Esophagus mucosa (tissue), 1 donor: ENCODE measurements at places on chromosomes 1 and 21.

GRCh38 chr1:246583056-246583440 lies 16.8 kb downstream of the CNST start:
- ATAC-seq, result no peak

DNA sequence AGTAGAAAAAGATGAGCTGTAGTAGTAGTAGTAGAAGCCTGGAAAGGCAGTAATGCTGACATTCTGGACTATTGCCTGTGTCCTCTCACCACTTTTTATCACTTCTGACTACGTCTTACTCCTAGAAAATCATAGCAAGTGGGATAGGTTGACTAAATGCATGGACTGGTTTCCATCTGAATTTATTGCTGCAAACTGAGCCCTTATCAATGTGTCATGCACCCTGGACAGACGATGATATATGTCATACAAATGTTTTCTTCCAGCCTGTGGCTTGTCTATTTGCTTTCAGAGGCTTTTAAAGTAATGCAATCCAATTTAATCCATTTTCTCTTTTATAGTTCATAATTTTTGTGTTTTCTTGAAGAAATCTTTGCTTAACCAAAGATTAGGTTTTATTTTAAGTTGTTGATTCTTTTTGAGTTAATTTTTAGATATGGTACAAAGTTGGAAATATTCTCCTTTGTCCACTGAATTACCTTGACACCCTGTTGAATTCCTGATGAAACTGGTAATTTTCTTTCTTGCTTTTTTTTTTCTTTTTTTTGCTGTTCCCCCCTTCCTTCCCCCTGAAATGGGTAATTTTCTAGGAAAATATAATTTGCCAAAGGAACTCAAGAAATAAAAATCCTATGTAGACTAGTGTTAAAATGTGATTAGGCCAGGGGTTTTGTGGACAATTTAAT lies 47.1 kb downstream of the PHACTR4 start:
- no peak for ATAC-seq

DNA sequence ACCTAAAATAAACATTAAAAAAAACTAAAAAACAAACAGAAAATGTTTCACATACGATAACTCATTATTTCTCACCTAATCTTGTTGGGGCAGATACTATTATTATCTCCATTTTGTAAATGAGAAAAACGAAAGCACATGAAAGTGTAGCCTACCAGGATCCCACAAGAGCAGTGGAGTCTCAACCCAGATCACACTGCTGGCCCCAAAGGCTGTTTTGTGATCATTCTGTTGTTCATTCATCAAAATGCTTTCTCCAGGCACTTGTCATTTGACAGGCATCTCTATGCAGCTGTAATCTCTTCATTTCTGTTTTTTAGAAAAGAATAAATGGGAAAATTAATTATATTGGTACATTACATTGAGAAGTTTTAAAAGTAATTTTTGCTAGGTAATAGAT lies 67.5 kb downstream of the AK5 start:
- no peak for ATAC-seq

- ATAC-seq, result no peak
Measured at GRCh38 chr1:169712309-169712631, 850 bp upstream of the SELL start.

GRCh38 chr1:172845371-172845770 lies 186.5 kb downstream of the FASLG start:
- no peak for ATAC-seq

GRCh38 chr1:37647281-37647680 lies 12.6 kb upstream of the RSPO1 start:
- ATAC-seq, result no peak

DNA sequence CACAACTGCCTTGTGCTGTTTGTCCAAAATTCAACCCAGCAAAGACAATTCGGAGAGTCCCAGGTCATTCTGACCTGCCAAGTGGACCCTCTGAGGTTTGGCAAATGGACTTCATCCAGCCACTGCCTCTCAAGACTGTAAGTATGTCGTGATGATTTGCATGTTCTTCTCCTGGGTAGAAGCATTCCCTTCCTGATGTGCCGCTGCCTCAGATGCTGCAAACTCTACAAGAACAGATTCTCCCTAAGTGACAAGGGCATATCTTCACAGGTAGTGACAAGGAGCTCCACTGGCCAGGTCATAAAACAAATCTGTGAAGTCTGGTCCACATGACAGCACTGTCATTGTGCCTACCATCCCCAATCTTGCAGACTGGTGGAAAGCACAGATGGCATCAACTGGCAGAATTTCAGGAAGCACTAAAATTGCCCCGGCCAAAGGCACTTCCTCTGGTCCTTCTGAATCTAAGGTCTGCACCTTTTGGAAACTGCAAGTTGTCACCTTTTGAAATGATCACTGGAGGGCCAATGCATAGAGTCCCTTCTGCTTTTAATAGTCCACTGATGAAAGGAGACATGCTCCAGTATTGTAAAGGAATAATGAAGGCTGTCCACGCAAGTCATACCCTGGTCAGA lies 27.4 kb downstream of the POFUT2 start:
- ATAC-seq, result no peak

DNA sequence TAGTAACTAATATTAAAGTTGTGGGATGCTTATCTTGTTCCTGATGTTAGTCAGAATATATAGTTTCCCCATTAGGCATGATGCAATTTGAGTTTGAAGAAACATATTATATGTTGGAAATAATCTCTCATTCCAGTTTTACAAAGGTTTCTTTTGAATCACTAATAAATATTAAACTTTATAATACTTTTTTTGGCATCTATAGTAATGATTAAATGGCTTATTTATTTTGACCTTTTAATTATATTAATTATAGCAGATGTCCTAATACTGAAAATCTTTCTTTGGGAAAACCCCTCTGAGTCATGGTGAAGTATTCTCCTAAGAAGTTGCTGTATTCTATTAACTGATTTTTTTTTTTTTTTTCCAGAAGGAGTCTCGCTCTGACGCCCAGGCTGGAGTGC lies 28.5 kb upstream of the PTGS2 start:
- ATAC-seq, result no peak

- peak; percentile 93 for ATAC-seq
Measured at GRCh38 chr1:46611691-46612221, 4.9 kb downstream of the MOB3C start.

GRCh38 chr21:45596704-45597318 lies 46.7 kb upstream of the PCBP3 start:
- ATAC-seq, result peak; percentile 78

DNA sequence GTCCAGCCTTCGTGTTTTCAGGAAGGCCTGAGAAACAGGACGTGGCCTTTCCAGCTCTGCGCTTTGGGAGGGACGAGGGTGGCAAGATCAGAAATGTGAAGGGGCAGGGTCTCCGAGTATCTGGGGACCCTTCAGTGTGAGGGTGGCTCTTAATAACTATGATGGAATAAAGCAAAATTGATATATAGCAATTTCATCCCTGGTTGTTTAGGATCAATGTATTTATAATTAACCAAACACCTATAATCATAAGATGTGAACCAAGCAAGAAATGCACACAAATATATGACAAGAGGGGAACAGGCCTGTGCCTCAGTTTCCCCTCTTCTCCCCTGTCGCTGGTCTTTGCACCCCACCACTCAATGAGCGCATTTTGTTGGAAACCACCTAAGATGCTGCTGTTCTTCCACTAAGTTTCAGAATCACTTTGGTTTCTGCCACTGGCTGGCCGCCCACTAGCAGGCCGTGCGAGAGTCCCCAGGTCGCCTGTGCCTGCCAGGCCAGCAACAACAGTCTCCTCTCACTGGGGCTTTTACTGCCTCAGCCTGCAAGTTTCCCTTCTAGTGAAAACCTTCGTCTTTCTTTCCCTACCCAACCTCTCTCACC lies 36.6 kb downstream of the UBASH3A start:
- ATAC-seq, result no peak

- ATAC-seq, result no peak
Measured at GRCh38 chr1:232943679-232944252, 6.6 kb upstream of the NTPCR start.

DNA sequence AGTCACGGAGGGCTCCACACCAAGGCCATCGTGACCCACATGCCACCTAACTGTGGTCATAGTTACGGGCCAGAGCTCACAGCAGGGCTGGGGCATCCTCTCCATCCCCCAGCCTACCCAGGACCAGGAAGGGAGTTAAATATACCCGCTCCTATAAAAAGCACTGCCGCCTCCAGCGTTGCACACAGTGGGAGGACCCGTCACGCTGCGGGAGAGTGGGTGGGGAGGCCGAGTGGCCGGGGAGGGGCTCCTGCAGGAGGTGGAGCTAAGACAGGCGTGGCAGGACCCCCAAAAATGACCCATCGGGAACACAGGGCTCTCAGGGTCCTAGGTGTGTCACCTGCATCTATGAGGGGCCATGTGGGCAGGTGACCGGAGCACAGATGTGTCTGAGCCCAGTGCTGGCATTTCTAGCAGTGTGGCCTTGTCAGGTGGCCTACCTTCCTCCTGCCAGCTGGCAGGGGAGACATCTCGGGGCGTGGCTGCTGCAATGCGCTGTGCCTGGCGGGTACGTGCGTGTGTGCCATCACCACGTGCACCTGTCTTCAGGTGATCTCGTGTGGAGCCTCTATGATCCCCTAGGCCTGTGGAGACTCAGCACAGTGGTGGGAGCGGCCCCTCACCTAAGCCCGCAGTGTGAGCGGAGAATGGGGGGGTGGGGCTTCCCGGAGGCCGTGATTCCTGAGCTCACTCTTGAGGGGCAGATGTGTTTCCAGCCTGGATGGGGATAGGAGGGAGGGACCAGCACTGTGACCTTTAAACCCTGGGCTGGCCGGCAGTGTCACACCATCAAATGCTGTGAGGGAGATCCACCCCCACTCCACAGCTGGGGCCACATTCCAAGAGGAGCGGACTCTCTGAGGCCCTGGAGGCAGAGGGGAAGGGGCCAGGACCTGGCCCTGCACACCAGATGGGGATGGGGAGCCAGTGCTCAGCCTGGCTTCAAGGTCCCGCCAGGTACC lies 17.7 kb downstream of the AGRN start:
- no peak for ATAC-seq

DNA sequence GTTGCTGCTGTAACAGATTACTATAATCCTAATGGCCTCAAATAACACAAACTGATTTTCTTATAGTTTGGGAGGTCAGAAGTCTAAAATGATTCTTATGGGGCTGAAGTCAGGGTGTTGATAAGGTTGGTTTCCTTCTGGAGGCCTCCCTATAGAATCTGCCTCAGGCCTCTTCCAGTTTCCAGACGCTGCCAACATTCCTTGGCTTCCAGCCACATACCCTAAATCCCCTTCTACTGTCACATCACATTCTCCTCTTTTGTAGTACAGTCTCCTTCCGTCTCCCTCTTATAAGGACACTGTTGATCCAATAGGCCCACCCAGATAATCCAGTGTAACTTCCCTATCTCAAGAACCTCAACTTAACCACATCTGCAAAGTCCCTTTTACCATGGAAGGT lies 145.3 kb upstream of the NCAM2 start:
- ATAC-seq, result no peak

GRCh38 chr1:218692808-218693207 lies 347.7 kb downstream of the TGFB2 start:
- no peak for ATAC-seq

DNA sequence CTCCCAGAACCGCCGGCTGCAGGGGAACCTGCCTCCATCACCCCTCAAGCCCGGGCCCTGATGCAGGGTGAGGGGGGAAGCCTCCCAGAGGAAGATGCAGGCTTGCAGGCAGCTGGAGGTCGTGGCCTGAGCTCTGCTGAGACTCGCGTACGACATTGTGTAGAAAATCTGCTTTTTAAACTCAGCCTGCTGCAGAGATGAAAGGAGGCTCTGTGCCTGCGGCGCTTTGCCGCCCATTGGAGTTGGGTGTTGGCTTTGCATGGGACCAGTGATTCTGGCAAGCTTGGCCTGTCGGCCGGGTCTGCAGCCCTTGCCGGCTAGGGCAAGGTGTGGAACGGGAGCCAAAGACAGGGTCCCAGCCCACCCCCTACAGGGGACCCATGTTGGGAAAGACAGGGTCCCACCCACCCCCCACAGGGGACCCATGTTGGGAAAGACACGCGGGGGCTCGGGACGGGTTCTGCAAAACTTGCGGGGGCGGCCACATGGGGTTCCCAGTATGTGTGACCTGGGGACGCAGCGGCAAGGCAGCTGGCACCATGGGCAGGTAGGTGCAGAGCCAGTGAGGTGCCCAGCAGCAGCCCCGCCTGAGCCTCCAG lies 55.6 kb downstream of the SLX9 start:
- no peak for ATAC-seq

GRCh38 chr1:27521336-27521831 lies 31.4 kb upstream of the WASF2 start:
- ATAC-seq, result no peak

DNA sequence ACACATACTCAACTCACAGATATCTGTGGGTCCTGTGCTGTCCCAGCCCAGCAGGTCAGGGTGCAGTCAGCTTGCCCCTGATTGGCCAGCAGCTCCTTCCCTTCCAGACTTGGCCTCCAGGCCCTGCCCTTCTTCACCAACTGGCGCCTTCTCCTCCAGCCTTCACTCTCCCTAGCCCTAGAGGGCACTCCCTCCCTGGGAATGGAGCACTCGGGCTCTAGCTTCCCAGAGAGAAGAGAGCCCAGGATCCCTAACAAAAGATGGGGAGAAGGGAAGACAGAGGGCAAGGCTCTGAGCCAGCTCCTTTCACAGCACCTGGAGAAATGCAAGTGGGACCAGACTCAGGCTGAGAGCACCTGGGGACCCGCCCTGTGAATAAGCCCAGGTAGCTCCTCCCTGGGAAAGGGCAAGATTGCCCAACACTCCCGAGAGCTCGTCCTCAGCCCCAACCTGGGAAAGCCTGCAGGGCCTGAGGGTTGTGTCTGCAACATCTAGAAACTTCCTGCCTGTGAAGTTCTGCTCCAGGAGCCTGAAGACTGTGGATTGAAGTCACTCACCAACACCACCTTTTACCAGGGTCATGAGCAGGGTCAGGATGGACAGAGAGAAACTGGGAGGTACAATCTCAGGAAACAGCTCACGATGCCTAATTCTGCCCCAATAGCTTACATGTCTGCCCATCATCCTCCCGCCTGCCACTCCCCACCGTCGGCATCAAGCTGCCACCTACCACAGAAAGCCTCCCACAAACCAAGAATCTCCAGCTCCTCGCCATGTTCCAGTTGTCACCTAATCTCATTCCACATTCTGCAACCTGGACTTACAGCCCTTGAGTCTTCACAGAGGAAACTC lies at the start of gene PGLYRP4:
Gene PGLYRP4, minus strand, starts transcription at position 331 of the 852 bp plus-strand sequence. CDS start 909 bp downstream, outside the sequence.
- peak; percentile 87 for ATAC-seq

DNA sequence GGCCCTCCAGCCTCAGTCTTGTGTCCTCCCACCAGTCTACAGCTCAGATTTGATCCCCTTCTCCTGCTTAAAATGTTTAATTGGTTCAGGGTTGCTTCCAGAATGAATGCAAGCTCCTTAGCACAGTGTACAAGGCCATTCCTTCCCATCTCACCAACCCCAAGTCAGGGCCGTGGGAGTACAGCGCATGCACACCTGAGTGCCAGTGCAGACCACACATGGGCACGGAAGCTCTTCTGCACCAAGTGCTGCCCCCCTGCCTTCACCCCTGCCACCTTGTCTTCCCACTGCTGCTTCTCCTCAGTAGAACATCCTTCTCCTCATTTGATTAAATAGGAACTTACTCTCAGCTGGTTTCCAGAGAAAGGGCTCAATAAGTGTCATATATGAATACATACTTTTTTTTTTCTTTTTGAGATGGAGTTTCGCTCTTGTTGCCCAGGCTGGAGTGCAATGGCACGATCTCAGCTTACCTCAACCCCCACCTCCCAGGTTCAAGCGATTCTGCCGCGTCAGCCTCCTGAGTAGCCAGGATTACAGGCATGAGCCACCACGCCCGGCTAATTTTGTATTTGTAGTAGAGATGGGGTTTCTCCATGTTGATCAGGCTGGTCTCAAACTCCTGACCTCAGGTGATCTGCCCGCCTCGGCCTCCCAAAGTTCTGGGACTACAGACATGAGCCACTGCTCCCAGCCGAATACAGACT lies 9.3 kb downstream of the PMF1 start:
- no peak for ATAC-seq
